ENCODE measurements at places on chromosomes 12 and 14.

GRCh38 chr12:119225454-119225853 is 46.7 kb downstream of the HSPB8 start:
- DNase-seq, result no peak

DNA sequence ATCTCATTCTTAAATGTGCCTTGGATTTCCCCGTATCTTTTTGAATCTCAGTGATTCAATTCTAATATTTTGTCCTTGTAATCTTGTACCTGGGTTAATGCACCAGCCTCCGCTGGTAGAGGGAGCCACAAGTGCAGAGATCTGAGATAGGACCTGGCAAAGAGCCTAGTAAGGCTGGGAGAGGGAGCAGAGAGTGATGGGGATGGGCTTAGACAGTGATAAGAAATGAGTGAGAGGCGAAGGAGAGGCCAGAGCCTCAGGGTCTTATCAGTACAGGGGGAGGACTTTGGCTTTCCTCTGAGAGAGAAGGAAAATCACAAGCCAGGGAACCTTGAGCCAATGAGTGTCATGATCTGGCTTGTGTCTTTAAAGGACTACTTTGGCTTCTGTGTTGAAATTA is 30.5 kb upstream of the LMNTD1 start:
- DNase-seq, result no peak

DNA sequence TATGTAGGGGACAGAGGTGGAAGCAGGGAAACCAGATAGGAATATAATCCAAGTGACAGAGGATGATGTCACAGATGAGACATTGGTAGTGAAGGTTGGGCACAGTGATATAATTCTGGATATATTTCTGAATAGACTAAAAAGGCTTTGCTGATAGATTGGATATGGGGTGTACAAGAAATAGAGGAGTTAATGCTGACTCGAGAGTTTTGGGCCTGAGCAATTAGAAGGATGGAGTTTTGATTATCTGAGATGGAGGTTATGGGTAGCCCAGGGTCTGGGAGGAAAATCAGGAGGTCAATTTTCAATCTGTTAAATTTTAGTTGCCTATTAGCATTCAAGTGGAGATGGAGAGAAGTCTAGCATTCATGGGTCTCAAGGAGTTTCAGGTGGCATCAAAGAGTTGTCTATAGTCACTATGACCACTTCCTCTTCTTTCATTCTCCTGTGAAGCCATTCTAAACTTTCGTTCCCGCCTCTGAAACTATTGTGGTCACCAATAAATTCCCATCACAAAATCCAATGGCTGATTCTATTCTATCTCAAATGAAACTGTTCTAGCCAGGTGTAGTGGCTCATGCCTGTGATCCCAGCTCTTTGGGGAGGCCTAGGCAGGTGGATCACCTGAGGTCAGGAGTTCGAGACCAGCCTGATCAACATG is 10.6 kb upstream of the ANO6 start:
- no peak for DNase-seq

DNA sequence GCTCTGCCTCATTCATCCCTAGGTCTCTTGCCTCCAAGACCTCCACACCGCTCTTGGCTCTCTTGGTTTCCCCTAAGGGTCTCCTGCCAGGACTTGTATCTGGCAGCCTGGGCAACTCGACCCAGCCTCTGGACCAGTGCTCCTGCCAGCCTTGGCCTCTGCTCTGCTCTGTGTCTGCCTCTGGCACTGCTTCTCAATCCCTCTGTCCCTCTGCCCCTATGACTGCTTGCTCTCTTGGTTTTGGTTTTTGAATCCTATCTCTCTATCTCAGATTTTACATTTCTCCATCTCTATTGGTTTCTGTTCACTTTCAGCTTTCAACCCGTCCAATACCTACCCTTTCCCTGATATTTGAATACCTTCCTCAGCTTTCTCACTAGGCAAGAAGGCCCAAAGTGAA is 6.3 kb downstream of the ITGA5 start:
- no peak for DNase-seq

DNA sequence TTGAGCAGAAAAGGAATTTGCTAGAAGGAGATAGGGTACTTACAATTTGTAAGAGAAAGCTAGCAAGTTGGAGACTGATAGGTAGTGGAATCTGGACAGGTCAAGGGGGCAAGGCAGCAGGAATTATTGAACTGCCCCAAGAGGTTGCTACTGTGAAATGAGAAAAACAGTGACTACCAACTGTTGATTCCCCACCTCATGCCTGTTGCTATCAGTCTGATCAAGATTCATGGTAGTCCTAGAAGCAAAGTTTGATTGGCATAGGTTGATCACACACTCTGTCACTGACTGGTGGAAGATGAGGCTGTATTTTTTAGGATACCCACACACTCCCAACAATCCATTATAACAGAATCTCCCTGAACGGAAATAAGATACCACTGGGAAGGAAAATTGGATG is 89.4 kb upstream of the IGF1 start:
- no peak for DNase-seq

- DNase-seq, result no peak
Observed at GRCh38 chr12:59500915-59501314, 94.9 kb upstream of the SLC16A7 start.

DNA sequence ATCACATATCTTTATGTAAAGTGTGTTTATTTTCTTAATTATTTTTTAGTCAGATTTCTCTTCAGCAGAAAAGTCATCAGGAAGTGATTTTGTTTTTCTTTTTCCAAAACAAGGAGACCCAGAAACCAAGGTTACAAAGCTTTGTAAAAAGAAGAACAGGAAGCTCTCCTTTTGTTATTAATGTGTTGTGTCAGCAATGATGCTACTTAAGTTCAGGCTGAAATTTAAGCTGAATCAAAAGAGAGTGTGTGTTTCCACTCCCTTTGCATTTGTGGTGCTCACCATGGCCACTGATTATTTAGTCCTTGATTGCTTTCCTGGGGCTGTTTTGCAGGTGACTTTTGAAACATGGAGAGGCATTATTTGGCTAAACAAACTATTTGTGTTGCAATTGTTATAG is 155.3 kb upstream of the ATP2B1 start:
- DNase-seq, result no peak

DNA sequence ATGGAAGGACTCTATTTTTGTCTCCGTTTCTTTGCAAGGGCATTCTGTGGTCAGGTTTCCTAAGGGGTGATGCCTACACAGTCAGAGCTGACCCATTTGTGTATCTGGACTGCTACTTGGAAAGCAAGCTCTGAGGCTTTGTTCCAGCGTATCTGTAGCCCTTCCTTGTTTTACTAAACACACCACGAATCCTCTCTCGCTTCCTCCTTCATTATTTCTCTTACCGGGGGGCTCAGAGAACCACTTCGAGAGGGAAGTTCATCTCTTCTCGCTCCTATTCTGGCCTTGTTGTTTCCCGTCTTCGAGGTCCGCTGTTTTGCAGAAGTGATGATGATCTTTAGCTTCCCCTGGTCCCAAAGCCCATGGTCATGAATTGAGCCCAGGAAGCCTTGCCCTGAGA is 164.7 kb downstream of the SSPN start:
- DNase-seq, result no peak

GRCh38 chr12:122013791-122014590 is 7.7 kb upstream of the BCL7A start:
- no peak for DNase-seq
